Right lung (tissue), 10 donors: ENCODE measurements at places on chromosomes 6 and 20.

DNA sequence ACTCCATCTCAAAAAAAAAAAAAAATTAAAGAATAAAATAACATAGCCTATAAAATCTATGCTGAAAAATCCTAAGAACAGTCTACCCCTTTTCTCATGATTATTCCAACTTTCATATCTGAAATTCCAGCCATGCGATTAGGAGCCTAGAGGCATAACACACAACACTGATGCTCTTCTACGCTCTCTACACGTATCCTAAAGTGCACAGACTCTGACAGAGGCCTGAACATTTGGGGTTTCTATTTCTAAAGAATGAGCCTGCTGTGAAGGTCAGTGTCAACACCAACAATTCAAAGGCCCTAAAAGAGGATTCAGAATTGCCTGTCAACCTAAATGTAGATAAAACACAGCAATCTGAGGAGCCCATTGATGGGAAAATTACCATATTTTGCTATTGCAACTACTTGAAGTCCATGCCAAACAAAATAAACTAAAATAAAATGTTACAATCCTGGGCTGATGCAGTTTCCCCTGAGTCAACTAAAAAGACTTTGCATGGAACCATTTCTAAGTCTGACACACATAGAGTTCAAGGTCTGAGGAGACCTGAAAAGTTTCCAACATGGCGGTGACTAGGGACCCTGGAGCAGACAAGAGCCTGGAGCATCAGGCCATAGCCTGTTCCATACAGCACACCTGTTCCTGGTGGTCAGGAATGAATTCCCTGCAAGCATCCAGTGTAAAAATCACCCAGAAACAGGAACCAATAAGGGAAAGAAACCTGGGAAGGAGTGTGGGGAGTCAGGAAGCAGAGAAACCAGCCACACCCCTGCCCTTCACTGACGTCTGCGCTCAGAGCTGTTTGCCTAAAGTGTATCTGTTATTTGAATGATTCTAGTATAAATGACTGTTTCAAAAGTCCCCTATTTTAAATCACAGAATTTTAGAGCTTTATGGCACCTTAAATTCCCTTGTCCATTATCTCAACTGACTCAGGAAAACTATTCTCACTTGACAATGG is 11.8 kb downstream of the NINL start:
- DNase-seq: no peak

GRCh38 chr6:41256383-41256782 is 28.2 kb downstream of the TREML4 start:
- DNase-seq: no peak

DNA sequence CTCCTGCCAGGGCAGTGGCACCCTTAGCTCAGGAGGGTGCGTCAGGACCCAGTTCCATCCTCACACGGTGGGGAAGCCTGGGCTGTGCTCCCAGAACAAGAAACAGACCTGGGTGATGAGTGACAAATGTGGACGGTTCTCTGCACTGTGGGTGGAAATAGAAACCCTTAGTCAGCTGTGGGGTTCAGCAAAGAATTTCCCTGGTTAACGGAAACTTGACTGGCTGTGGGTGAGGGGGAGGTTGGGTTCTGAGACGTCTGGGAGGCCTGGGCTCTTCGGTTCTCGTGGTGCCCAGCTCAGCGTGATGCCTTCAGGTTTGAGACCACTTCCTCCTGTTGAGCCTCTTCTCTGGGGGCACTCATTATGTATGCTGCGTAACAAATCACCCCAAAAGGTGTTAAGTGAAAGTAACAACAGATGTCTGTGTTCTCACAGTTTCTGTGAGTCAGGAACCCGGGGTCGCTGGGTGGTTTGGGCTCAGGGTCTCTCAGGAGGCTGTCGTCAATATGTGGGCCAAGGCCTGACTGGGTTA is 53.1 kb upstream of the FAM83D start:
- no peak for DNase-seq

- DNase-seq: no peak
Measured at GRCh38 chr6:129472239-129472638, 237.7 kb downstream of the ARHGAP18 start.

DNA sequence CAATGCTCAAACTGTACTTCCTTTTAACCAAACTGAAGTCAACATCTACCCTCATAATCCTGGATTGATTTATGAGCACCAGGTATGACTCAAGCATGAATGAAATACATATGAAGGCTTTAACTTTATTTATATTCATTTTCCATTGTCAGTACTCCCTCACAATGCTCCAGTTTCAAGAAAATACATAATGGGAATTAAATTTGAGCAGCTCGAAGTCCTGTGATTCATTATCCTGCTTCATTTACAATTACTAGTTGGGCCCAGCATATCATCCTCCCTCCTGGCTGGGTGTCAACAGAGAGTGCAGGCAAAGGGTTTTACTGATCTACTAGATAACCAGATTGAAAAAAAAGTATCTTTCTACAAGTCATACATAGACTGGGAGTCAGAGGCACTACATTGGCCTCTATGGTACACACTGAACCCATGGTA is 10.1 kb downstream of the SAMHD1 start:
- DNase-seq: no peak

GRCh38 chr6:132919045-132919860 is 104.9 kb downstream of the RPS12 start:
- peak; percentile 73 for DNase-seq

GRCh38 chr6:47047097-47047478 is 5.0 kb upstream of the ADGRF1 start:
- DNase-seq: no peak

GRCh38 chr6:162157167-162157870 is 570.2 kb downstream of the PRKN start:
- peak; percentile 51 for DNase-seq

GRCh38 chr20:57483287-57484050 is 41.5 kb downstream of the CTCFL start:
- DNase-seq: no peak

- DNase-seq: no peak
Measured at GRCh38 chr6:146041282-146041681, 12.4 kb downstream of the GRM1 start.

- peak; percentile 47 for DNase-seq
Measured at GRCh38 chr6:165439928-165440554, 130.6 kb upstream of the C6orf118 start.

DNA sequence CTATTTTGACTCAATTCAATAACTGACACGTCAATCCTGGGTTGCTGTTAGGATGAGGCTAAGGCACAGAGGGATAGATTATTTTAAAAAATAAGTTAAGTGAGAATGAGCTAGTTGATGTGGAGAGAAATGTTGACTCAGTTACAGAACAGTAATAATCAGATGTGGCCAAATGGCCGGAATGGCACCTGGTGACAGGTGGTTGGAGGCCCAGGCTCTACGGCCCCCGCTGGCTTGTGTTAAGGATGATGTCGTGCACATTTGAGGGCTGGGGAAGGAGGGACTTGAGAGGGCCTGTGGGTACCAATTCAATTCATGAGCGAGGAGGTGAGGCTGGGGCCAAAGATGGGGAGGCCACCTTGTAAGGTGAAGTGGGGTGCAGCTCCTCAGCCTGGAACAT is 31.7 kb downstream of the APCDD1L start:
- no peak for DNase-seq

- no peak for DNase-seq
Measured at GRCh38 chr20:23048283-23049200, 930 bp downstream of the THBD start.

DNA sequence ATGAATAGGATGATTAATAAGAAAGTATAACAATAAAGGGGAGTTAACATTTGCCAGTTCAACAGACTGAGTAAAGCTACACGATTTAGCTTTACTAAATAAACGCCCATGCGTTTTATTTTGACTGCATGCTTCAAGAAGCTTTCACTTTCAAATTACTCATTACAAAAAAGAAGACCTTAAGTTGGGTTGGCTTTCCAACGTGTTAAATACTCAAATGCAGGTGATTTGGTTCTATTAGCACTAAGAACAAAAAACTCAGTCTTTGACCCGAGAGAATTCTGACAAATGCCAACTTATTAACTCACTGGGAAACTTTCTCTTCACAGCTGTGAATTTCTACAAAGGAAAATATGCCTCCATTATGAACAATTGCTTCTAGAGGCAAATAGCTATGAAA is 24.8 kb downstream of the RNF146 start:
- DNase-seq: no peak

DNA sequence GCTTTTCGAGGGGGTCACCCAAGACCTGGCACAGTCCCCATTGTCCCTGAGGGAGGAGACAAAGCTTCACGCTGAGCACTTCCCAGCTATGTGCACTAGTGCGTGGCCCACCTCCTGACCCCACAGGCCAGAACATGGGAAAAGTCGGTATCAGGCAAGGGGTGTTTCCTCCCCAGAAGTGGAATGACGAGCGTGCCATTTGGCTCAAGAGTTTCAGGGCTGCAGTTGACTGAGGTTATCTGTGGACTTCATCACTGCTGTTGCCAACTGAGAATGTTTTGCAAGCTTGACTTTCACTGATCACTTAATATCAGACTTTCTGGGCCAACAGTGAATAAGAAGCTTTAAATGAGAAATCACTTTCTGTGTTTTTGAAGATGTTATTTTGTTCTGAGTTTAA is 137.0 kb upstream of the AFDN start:
- DNase-seq: no peak

DNA sequence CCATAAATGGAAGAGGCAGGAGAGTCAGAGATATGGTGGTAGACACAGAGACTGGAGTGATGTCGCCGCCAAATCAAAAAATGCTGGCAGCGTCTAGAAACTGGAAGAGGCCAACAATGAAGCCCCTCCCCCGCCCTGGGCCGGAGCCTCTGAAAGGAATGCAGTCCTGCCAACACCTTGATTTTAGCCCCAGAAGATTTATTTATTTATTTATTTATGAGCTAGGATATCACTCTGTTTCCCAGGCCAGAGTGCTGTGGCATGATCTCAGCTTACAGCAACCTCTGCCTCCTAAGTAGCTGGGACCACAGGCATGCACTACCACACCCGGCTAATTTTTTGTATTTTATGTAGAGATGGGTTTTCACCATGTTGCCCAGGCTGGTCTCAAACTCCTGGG is 82.6 kb upstream of the CCDC167 start:
- no peak for DNase-seq
